ENCODE measurements at places on chromosomes 2 and 18.

GRCh38 chr2:210224941-210225672 is at the start of gene ACADL:
TSS of gene ACADL (minus strand) at chr2:210225447. CDS start at chr2:210225263, 184 bp downstream.
- DNase-seq = no peak

DNA sequence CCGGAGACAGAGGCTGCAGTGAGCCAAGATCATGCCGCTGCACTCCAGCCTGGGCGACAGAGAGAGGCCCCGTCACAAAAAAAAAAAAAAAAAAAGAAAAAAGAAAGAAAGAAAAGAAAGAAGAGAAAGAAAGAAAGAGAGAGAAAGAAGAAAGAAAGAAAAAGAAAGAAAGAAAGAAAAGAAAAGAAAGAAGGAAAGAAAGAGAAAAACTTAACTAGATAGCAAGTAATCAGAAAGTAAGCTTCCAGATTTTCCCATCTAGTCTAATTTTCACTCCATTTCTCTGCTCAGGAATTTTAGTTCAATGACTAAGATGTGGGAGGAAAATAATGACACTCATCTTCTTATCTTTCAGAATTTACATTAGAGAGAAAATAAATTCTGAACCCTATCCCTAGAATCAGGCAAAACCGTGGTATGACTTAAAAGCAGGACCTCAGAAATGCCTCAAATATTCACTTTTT is 2.4 kb downstream of the GFPT1 start:
- DNase-seq = no peak

DNA sequence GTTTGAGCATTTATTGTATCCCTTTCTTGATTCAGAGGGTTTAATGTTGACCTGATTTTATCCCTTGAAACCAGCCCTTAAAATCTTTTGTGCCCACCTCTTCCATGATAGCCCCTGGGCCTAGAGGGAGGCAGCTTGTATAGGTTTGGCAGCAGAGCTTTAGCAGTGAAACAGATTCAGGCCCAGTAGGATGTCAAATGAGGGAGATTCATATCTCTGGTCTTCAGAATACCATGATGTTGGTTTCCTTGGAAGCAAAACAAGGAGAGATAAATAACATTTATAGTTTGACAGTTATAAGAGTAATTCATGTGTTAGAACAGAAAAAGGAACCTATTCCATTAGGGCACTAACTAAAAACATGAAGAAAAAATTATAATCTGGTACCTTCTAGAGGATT is 649.2 kb downstream of the METTL4 start:
- DNase-seq = no peak

DNA sequence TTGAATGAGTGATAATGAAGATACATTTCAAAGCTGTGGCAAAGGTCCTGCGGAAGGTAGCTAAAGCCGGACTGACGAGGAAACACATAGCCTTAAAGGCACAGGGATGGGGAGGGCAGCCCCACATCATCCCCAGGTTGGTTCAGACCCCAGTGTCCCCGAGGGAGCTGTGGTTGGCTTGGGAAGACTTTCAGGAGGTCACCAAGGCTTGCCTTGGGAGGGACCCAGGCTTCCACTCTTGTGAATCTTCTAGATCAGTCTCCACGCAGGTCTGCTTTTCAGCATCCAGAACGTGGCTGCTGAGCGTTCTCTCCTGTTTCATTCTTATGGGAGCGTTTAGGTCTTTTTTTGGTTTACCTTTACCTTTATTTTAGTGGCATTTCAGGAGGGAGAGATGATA is 16.8 kb downstream of the KIF1A start:
- DNase-seq = no peak

- no peak for DNase-seq
Measured at GRCh38 chr2:153417077-153417476, 61.5 kb downstream of the RPRM start.

- no peak for DNase-seq
Measured at GRCh38 chr2:29749041-29749440, 172.3 kb downstream of the ALK start.

DNA sequence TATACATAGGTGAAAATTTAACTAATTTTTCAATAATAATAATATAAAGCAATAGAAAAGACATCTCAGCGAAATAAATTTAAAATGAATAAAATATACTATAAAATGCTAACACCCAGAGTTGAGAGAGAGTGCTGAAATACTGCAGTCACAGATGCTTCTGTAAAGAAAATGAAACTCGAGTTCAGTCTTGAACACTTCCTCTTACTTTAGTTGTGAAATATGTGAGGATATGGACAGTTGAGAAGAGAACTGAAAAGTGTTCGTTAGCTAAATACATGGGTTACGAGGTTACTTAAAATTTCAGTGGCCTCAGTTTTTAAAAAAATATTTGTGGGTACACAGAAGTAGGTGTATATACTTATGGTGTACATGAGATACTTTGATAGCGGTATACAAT is 106.8 kb downstream of the DNAH7 start:
- DNase-seq = no peak

DNA sequence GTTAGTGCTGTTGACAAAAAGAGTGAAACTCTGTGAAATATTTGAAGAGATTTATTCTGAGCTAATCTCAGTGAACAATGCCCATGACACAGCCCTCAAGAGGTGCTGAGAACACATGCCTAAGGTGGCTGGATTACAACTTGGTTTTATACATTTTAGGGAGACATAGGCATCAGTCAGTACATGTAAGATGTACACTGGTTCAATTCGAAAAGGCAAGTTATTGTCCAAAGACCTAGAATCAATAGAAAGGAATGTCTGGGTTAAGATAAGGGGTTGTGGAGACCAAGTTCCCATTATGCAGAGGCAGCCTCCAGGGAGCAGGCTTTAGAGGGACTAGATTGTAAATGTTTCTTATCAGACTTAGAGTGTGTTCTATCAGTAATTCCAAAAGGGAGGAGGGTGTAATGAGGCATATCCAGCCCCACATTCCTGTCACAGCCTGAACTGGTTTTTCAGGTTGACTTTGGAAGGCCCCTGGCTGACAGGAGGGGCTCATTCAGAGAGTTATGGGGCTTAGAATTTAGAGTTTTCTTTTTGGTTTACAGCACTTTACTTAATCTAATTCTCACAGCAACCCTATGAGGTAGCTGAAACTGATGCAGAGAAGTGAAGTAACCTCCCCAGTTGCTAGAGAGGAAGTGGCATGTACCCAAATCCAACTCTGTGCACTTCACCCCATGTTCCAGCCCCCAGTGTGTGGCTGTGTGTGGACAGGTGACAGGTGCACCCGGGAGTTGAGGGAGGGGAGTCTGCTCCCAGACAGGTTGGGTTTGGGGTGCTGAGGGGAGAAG is 28.3 kb upstream of the ASAP2 start:
- DNase-seq = no peak

DNA sequence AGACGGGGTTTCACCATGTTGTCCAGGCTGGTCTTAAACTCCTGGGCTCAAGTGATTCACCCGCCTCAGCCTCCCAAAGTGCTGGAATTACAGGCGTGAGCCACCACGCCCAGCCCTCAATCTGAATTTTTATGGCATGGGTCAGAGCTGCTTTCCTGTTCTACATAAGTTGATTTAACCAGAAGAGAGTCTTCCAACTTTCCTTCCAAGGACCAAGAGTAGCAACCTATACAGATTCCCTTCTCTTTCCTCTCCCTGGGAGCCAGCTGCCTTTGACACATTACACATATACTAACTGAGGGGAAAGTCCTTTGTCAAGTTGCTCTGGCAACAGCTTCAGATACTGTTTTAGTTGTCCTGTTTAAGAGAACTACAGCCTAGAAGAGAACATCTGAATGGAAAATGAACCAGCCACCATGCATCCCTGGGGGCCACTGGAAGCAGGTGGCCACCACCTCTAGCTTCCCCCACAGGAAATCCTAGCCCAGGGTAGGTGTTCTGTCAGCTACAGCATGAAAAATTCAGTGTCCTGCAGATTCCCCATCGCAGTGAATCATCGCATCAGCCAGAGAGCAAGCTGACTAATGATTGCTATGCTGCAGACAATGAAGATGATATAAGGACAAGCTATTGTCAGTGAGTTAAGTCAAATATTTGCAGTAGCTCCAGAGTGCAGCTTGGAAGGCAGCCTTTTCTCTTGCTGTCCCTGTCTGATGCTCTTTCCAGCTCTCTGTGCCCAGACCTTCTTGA is 62.9 kb downstream of the POMC start:
- no peak for DNase-seq

GRCh38 chr2:54775710-54776109 is 52.2 kb downstream of the EML6 start:
- no peak for DNase-seq

DNA sequence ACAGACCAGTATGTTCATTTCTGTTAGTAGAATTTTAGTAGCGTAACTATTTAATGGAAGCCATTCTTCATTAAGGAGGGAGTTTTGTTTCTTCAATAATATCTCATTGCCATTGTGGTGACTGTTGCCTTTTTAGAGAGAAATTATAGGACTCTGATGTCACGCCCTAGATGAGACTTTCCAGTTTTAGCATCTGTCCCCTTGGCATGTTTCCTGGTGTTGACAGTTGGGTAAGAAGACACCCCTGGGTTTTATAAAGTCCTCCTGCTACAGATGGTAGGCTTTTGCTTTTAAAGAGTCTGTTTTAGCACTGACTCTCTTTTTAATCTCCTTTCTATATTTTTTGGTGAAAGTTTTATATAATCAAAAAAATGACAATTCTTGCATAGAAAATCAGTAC is 41.9 kb downstream of the KCNJ3 start:
- DNase-seq = no peak

DNA sequence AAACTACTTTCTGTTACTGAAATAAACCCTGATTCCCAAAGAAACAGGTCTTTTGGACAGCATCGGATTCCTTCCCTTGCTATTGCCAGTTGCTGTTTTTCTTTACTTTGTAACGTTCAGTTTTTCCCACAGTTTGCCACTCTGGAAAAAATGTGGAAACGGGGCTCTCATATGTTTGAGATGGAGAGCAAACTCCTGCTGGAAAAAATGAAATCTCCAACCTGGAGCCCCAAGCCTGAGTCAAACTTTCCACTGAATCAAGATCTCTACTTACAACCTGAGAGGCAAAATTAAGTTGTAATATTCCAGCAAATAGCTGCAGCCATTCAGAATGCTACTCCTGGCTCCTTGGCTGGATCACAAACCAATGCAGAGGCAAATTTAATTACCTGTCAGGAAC is 270.7 kb downstream of the SRBD1 start:
- no peak for DNase-seq

DNA sequence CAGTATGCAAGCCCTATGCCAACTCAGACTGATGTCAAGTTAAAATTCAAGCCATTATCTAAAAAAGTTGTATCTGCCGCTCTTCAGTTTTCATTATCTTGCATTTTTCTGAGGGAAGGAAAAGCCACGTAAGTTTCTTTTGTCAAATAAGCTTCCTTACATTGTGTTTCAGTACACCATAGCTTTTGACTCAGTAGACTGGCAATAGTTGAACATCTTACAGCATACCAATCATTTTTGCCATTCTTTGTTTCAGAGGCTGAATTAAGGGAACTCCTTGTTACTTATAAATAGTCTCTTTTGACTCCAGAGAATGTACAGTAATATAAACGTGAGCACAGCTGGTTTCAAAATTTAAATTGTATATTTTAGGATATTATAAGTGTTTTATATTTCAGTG is 120.6 kb downstream of the EHBP1 start:
- DNase-seq = no peak

GRCh38 chr2:232816657-232817056 is 40.3 kb upstream of the KCNJ13 start:
- DNase-seq = no peak

DNA sequence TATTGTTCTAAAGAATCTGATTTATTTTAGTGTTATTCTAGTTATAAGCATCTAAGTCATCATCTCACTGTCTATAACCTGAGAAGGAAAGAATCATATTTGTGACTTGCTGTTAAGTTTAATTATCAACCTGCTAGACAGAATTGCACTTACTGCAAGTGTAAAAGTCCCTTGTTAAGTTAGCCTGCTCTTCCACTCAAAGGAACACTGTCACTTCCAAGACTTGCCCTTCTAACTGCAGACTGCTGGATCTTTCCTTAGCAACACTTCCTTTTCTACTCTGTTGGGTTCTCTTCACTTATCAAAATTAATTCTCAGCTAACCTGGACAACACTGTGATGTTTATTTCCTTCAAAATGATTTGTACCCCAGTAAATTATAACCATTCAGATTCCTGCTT is 323.2 kb upstream of the TFPI start:
- DNase-seq = no peak

- no peak for DNase-seq
Measured at GRCh38 chr2:119598596-119599263, 54.5 kb downstream of the CFAP221 start.

DNA sequence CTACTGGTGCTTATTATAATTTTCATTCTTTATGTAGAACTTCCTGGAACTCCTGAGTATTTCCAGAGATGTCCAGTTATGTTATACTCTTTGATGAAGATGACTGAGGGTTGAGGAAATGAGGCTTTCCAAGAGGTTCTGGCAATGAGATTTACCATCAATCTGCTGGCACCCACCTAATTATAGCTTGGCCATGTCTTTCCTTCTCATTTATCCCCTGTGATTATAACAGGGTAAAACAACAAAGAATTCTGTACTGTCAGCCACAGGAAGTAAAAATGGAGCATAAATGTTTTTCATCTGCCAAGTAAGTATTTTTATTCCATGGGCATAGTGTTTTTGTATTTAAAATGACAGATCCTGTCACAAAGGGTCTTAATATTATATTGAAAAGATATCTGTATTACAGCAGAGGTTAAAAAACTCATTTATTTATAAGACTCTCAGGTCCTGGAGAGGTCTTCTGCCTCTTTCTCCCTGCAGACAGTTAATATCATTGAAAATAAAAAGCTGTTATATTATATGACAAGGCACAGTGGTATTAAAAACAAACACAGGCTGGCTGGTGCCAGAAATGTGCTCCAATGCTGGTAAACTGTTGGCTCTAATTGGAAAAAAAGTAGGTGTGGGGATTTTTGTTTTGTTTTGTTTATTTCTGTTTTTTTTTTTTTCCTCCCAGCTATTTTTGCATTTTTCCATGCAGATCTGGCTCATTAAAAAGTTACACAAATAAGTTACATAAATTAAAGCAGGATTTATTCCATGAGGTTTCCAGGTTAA is 1764.1 kb upstream of the CELF4 start:
- no peak for DNase-seq

DNA sequence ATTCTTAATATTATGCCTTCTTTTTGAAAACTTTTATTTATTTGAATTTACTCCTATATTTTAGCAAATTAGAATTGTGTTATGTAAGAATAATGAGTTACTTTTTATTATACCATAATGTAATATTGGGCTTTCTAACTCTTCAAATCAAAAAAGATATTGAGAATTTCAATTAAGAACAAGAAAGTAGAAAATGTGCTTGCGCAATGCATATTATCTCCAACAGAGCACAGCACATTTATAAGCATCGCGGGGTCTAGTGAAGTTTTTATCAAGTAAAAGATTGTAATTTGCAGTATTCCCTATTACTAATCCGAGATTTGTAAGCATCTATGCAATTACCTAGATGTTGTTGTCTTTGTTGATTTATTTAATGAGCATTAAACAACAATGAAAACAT is 829.1 kb upstream of the CNTNAP5 start:
- no peak for DNase-seq

GRCh38 chr2:226440127-226440918 is 359.3 kb downstream of the IRS1 start:
- DNase-seq = no peak

DNA sequence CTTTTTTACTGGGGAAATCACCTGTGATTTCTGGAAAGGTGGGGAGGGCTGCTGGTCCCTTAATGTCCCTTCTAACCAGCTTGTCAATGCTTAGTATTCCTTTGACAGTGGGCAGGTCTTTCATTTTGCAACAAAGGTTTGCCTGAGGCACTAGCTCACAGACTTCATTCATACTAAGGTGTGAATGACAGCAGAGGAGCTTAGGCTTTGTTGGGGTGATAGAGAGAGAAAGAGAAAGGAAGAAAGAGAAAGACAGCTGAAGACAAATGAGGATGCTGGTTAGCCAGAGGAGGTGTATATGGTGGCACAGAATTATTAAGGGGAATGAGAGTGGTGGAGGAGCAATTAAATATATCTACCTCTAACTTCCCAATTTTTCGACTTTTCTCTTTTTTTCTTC is 28.9 kb upstream of the GTF2A1L start:
- no peak for DNase-seq
